ENCODE measurements at places on chromosomes 2 and 18.

DNA sequence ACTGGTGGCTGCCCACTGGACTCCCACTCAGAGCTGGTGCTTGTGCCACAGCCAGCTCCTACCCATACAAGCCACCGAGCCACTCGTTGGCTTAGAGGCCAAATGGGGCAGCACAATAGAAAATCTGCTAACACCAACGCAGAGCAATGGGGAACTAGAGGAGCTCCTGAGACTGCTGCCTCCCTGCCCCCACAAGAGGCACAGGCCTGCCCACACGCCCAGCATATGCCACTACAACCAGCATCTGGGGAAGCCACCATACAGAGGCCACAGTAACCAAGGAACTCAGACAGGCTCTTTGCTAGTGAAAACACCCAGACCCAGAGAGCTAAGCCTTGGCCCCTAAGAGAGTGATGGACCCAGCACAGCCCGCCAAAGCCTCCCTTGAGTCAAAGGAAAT is 231.2 kb upstream of the RAB6C start:
- DNase-seq, result no peak

DNA sequence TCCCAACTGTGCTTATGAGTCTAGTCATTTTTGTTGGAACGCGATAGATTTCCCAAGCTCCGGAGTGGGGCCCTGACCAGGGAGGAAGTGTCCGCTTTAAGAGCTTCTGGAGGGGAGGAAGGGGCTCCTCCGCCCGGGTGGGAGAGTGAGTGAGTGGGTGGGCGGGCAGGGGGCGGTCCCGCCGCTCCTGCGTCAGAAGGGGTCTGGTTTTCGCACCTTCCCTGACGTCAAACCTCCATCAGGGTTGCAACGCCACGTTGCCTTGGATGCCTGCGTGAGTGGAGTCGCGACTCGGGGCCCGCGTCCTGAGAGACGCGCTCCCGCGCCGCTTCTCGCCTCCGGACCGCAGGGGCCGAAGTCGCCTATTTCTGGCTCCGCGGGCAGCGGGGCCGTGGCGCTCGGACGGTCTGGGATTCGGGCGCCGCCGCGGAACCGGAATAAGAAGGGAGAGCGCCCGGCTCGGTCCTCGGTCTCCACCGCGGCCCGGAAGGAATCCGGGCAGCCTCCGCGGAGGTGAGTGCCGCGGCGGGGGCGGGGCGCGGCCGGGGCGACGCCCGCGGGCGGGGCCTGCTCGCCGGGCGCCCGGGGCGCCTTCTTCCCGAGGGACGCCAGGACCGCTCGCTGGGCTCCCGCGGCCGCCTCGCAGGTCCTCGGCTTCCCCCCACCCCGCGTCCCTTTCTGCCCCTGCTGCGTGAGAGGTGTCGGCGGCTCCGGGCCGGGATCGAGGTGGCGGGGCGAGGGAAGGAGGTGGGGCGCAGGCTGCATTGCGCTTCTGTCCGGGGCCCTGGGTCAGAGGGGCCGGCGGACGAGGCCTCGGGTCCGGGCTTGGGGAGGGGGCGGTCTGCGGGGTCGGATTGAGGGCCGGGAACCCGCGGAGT is at the start of gene ZDBF2:
TSS of gene ZDBF2 (plus strand) at position 230 of the 878 bp plus-strand sequence. CDS start 7,187 bp downstream, outside the sequence.
- no peak for DNase-seq

DNA sequence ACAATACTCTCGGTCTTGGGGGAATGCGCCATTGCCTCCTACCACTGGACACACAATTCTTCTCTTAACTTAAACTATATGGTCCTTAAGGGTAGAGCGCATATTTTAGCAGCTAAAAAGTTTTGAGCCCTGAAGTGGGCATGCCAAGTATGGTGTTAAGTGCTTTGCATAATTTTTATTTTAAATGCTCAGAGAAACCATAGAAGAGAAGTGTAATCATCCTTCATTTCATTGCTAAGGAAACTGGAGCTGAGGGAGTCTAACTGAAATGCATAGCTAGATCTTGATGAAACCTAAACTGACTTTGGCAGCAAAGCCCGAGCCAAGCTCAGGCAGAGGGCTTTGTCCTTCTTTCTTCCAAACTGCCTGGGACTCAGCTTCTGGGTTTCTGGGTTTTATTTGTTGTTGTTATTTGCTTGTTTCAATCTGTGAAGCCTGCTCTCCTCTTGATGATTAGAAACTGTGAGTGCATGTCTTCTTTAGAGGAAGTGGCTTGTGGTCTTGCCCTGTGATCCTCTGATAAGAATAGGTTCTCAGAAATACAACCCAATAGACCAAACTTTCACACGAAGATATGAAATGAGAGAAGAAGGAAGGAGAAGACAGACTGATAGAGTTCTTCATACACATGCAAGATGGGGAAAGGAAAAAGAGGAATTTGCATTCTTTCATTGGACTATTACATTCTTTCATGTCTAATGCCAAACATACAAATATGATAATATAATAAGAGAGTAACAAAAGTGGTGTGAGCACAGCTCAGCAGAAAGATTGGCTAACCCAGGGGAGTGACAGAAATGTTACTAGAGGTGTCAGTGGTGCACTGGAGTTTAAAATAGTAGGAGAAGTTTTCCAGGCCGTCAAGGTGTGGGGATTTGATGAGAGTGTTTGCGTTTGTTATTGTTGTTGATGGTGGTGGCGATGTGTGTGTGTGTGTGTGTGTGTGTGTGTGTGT is 7.5 kb upstream of the RNF144A start:
- DNase-seq, result no peak

DNA sequence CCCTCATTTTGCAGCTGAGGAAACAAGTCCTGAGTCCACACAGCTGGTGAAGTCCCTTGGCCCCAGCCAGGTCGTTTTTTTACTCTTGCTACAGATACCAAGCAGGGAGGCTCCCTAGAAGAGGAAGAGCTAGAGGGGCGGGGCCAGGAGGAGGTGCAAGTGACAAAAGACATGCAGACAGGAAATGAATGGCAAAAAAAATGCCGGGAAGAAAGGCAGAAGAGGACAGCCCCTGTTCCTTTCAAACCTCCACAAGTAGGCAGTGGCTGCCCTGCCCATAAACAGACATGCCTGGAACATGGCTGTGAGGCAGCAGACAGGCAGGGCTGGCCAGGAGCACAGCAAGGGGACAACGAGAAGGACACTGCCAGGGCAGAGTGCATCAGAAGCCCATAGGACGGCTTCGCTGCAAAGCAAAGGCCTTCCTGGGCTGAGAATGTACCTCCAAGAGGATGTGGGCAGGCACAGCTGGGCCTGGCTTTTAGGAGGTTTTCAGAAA is 108.7 kb downstream of the ZBTB7C start:
- DNase-seq, result no peak

DNA sequence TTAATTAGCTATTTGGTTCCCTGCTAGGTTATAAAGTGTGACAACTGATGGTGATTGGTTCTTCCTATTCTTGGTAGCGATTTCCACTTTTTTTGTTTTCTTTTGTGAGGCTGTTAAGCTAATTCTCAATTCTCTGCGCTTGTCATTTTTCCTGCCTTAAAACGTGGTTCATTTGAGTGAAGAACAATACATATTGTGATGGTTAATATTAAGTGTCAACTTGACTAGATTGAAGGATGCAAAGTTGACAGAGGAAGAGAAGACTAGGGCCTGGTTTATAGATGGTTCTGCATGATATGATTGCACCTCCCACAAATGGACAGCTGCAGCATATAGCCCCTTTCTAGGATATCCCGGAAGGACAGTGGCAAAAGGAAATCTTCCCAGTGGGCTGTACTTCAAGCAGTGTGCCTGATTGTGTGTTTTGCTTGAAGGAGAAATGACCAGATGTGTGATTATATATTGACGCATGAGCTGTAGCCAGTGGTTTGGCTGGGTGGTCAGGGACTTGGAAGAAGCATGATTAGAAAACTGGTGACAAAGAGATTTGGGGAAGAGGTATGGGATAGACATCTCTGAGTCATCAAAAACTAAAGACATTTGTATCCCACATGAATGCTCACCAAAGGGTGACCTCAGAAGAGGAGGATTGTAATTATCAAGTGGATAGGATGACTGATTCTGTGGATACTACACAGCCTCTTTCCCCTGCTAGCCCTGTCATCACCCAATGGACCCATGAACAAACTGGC is 39.4 kb upstream of the ZNF804A start:
- DNase-seq, result no peak

GRCh38 chr2:74575320-74575719 is 20.8 kb downstream of the DOK1 start:
- DNase-seq, result no peak

GRCh38 chr2:70706026-70706795 is 61.8 kb downstream of the ADD2 start:
- DNase-seq, result no peak

DNA sequence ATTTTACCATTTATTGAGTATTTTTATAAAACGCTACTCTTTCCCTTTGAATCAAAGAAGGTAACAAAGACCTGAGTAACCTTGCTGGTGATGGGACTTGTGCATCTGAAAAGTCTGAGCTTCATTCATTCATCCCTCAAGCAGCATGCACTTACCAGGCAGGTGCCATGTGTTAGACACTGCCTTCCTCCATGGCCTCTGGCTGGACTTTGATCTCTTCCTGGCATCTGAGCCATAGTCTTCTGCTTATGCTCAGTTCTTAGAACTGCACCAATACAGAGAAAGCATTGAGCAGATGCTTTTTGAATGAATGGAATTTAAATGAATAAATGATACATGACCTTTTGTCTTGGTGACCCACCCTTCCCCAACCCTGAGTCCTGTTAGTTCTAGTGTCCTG is 251.4 kb upstream of the COPS8 start:
- no peak for DNase-seq

DNA sequence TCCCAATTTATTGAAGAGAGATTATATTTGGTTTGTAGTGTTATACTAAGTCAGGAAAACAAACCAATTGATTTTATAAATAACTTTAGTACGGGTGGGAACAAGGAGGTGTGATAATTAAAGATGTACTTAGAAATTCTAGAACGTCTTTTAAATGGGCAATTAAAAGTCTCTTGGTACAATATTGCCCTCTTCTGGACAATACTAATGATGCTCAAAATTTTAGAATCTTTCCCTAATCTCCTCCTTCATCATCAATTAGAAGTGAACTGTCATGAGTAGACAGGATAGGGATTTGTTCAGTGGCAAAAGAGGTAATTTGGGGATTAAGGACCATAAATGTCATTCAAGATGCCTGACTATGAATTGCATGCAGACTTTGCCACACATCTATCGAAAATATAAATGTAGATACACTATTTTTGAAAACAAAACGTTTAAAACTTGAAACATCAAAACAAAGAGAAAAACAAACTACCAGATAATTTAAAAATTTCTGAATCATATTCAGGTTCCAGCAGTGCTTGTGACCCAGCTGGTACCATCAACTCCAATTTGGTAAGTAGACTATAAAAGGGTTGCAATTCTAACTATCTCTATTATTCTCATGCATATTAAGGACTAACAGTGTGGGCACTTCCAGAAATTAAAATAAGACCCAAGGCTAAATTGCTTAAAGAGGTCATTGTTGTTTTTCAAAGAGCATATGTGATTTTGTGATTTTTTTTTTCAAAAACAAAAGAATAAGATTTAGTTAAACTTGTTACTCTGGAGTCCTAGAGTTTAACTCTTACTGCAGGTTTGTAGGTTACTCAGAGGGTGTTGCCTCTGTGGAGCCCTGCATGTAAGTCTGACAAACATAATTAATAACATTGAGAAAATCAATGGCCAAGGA is 123.5 kb downstream of the LAMA3 start:
- no peak for DNase-seq

GRCh38 chr18:70314151-70314782 is 25.4 kb downstream of the SOCS6 start:
- DNase-seq, result no peak

DNA sequence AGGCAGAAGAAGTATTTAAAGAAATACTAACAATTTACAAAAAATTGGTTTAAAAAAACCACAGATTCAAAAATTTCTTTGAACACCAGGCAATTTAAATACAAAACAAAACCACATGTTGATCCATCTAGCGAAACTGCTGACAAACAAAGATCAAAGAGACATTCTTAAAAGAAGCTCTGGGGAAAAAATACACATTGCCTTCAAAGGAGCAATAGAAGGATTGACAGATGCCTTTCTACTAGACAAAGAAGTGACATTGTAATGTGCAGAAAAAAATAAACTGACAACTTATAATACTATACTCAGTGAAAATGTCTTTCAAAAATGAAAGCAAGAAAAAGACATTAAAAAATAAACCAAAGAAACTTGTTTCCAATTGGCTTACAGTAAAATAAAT is 12.6 kb upstream of the EIF2AK3 start:
- DNase-seq, result no peak

Data from cerebellar nuclear complex (tissue), 1 donor.